ENCODE measurements at places on chromosomes 12 and 14.

DNA sequence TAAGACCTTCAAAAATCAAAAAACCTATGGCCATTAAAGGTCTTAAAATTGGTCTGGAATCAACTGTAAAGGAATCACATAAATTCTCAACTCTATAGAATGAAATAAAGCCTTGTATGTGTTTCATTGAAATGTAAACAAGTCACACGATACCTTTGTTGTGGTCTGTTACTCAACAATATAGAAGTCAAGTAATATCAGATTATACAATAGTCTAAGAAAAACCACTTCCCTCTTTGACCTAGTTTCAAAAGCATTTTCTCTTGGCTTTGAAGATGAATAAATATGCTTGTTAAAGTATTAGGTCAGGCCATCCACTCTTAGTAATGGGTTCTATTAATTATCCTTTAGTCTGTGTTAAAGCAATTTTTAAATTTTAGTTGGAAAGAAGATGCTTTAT is 79.8 kb upstream of the DIO2 start:
- no peak for DNase-seq

GRCh38 chr12:953776-954175 is 4.3 kb upstream of the RAD52 start:
- no peak for DNase-seq

DNA sequence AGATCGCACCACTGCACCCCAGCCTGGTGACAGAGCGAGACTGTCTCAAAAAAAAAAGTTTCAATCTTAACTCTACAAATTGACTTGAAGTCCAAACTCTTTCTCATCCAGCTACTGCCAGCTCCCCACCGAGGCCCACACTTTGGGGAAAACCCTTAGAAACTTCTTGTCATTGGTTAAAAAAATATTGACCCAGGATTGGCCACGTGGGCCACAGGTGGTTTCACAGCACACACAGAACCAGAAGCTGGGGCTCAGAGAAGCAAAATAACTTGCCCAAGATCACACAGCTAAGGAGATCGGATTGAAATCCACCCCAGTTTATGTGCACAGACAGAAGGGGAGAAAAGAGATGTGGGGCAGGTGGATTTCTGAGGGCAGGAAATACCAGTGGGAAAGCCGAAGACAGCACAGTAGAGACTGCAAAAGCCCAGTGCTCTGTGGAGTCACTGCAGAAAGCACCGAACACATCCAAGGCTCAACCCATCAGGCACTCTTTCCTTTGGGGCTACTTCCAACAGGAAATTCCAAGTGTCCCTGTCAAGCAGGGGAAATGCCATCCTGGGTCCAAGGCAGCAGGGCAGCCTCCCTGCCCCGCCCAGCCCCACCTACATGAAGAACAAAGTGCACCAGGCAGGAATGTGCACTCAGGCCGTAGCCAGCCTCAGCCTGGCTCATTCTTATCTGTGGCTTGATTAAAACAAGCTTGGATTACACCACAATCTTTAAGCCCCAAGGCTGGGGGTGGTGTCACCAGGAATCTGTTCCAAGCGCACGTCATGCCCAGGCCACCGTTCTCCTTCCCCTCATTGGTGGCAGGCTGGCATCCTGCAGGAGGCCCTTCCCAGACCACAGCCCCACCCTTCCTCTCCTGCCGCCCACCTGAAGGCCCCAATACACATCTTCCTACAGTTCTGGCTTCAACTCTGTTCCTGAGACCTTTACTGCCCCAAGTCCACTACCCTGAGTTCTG is 72.5 kb downstream of the ITPK1 start:
- no peak for DNase-seq

GRCh38 chr12:106791531-106791930 is 17.0 kb downstream of the RIC8B start:
- DNase-seq = no peak

DNA sequence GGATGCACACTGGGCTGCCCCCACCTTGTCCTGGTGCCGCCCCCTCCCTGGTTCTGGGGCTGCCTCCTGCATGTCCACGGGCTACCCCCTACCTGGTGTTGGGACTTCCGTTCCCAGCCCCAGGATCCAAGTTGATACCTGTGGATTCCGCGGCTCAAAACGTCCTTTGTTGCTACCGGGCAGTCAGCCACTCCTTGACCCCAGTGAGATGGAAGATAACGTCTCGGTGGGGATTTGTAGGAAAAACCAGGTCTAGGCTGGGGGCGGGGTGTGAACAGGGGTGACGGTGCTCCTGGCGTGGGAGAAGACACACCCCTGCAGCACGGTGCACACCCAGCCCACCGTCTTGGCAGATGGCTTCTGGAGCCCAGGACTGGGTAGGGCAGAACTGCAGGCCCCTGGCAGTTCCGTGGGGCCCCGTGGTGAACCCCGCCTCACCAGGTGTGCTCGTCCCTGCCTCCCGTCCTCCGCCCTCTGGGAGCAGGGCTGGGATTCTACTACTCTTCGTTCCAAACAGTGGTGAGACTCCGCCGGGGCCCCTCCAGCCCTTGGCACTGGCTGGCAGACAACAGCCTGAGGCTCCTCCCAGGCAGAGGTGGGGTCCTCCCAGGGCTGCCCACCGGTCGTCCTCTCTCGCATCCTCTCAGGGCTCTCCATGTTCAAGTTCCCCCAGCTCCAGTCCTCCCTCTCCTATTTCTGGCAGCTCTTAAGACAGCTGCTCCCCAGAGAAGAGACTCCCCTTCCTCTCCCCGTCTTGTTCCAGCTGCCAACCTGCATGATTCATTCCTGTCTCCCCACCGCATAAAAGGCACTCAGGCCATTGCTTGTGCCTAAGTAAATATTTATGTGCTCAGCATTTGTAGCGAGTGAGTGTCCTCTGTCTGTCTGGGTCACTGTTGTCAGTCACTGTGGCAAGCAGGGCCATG is 75.5 kb downstream of the FBXL14 start:
- DNase-seq = peak; percentile 82

GRCh38 chr14:81450100-81450531 is 50.0 kb upstream of the STON2 start:
- no peak for DNase-seq

DNA sequence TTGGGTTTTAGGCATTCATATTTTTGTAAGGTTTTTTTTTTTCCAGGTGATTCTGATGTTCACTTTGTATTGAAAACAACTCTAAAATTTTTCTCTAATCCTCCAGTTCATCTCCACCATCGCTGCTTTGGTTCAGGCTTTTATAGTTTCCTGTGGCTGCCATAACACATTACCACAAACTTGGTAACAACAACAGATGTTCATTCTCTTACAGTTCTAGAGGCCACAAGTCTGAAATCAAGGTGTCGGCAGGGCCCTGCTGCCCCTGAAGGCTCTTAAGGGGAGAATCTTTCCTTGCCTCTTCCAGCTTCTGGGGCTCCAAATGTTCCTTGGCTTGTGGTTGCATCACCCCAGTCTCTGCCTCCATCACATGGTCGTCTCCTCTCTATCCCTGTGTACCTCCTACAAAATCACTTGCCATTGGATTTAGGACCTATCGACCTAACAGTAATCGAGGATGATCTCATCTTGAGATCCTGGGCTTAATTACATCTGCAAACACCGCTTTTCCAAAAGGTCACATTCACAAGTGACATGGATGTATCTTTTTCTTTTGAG is 55.2 kb downstream of the PELI2 start:
- no peak for DNase-seq
